ENCODE measurements at places on chromosomes 3 and 15.

- DNase-seq, result no peak
These were observed 152.6 kb upstream of the GBE1 start for GRCh38 chr3:81913886-81914663.

- peak; percentile 39 for DNase-seq
These were observed 14.7 kb downstream of the IDH2 start for GRCh38 chr15:90087454-90088154.

GRCh38 chr3:27290760-27291159 is 78.4 kb downstream of the NEK10 start:
- DNase-seq, result no peak

GRCh38 chr3:155370764-155371503 is 77.5 kb upstream of the STRIT1 start:
- DNase-seq, result no peak

GRCh38 chr3:111882194-111882593 is 23.1 kb downstream of the PHLDB2 start:
- DNase-seq, result no peak

DNA sequence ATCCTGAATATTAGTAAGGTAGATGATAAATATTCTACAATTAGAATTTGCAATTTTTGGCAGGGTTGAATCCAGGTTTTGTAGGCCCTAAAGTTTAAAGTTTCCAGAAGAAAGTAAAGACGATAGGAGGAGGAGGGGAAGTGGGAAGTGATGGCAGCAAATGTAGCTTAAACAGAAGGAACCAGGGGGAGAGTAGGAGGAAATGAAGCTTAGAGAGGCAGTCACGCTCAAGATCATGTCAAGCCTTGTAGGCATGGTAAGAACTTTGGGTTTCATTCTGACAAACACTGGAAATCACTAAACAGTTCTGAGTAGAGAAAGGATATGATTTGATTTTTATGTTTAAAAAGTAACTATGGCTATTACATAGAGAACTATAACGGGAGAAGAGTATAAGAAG is 63.9 kb downstream of the NR2E3 start:
- no peak for DNase-seq

DNA sequence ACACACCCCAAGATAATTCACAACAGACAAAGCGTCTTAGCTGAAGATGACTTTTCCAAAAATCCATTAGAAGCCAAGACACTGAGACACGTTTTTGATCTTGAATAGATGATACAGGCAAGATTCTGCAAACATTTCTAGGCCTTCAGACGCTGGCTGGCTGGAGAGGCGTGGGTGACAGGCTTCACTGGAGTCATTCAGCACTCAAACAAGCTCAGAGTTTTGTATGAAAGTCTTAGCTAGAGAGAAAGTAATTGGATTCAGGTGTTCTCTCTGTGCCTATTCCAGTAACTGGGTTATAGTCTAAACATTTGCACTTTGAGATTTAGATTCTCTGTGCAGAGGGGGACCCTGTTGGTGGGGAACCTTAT is 147.7 kb upstream of the BHLHE40 start:
- DNase-seq, result no peak

DNA sequence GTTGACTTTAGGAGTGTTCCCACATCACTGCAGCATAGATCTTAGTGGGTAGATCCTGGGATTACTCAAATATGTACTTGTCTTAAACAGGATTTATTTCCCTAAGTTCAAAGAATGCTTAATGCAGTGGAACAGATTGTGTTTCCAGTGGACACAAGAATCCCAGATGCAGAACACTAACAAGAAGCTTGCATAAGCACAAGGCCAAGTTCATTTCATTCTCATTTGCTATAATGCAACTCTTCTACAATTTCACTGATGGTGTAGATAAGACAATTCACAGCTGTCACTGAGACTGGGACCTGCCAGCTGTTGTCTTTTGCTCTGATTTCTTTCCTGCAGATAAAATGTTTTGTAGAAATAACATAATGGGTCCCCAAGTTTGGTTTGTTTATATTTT is 225.6 kb downstream of the NFKBIZ start:
- no peak for DNase-seq

DNA sequence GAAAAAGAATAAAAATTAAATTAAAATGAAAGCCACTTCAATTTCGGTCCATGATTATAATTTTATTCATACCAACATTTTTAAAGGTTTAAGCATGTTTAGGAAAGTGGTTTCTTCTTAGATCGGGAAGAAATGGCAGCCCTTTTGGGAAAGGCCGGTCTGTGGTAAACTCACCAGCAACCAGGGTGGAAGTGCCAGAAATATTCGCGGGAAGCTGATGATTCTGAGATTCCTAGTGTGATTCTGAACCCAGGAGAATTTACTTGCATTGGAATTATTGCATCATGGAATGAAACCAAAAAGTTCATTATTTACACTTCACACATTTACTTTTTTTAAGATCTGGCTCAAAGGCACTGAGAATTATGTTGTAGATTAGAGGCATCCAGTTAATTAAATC is 97.2 kb upstream of the CCNL1 start:
- no peak for DNase-seq

- DNase-seq, result no peak
These were observed 81.1 kb upstream of the MFGE8 start for GRCh38 chr15:88994286-88994685.

DNA sequence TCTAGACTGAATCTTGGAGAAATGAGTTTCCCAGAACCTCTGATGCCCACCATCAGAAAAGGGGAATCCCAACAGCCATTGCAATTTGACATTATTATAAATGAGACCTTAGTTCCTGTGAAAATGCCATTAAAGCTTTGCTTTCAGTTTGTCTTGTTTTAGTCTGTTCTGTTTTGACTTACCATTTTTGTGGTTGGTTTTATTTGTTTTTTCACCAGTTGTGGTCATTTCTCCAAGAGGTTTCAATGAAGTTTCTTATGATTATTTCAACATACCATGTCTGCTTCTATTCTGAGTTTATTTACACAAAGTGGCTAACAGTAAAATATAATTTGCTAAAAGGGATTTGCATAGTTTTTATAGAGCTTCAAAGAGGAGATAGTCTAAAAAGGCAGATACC is 175.0 kb upstream of the MCTP2 start:
- no peak for DNase-seq

GRCh38 chr3:158763421-158763820 is 31.2 kb upstream of the RARRES1 start:
- DNase-seq, result no peak

GRCh38 chr3:14452740-14453710 is 50.6 kb downstream of the SLC6A6 start:
- DNase-seq, result no peak

- DNase-seq, result peak; percentile 74
These were observed 4.6 kb upstream of the ALCAM start for GRCh38 chr3:105362021-105362665.

GRCh38 chr3:40617084-40617483 is 92.3 kb downstream of the ZNF621 start:
- no peak for DNase-seq

GRCh38 chr15:38411902-38412301 is 42.0 kb upstream of the FAM98B start:
- no peak for DNase-seq

DNA sequence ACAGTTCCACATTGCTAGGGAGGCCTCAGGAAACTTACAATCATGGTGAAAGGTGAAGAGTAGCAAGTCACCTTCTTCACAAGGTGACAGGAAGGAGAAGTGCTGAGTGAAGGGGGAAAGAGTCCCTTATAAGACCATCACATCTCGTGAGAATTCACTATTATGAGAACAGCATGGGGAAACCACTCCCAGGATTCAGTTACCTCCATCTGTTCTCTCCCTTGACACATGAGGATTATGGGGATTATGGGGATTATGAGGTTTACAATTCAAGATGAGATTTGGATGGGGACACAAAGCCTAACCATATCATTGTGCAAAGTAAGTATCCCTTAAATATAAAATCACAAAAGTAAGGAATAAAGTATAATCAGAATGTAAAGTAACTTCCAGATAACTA is 375.9 kb upstream of the NAALADL2 start:
- no peak for DNase-seq

GRCh38 chr3:156291272-156292123 is 171.1 kb downstream of the KCNAB1 start:
- peak; percentile 59 for DNase-seq

DNA sequence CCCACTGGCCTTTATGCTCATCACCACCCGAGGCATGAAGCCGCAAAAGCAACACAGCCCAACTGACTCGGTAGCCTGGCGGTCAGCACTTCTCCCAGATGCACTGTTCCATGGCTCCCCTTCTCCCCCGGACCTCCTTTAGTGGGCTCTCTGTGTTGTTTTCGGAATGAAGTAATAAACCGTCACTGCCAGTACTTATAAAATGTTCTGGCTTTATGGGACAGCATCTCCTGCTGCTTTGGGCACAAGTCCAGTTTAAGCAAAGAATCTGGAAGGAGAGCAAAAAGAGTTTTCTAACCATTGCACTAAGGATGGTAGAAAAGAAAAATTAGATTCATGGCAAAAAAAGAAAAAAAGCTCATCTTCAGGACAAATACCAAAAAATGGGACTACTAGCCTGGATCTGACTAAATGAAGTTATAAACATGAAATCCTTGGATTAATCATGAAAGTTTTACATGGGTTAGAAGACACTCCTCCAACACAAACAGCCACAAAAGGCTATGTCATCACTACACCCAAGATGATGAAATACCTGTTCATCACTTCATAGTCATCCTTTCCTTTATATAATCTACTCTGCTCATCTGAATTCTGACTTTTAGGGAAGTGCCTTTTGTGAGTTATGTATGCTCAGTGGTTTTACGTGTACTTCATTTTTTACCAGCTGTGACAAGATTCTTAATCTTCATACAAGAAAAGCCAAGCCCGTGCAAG is 89.5 kb upstream of the UBE2E2 start:
- DNase-seq, result peak; percentile 94

DNA sequence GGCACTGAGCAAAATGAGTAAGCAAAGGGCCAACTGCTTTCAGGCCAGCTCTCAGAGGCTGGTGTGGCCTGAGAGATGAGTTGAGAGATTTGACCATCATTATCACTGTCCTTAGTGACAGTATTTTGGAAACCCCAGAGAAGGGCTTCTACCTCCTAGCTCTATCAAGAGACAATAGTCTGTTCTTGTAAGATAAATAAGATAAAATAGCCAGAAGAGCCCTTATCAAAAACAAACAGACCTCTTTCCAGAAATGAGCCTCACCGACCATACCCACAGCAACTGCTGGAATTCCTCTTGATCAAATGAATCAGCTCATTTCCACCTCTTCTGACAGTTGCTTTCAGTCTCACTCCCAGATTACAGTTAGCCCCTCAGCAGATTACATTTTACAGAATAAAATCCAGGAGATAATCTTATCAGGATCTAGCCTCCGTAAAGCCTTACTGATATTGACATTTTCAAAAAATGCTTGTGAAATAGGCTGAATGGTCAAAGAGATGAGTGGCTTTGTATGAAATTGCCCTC is 4.5 kb downstream of the HDC start:
- DNase-seq, result no peak

DNA sequence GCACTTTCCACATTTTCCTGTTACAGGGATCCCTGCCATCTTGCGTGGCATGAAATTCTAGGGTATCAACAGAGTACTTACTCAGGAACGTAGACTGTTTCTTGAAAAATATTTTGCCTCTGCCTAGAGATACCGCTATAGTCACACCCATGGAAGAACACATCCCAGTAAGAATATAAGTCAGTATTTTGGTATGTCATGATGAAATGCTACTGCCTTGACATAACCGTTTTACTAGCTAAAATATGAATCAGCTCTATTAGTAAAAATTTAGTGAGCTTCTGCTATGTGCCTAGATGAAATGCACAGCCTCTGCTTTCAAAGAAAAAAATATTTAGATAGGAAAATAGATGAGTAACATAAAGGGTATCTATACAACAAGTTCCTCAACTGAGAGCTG is 276.4 kb downstream of the TBC1D5 start:
- no peak for DNase-seq

DNA sequence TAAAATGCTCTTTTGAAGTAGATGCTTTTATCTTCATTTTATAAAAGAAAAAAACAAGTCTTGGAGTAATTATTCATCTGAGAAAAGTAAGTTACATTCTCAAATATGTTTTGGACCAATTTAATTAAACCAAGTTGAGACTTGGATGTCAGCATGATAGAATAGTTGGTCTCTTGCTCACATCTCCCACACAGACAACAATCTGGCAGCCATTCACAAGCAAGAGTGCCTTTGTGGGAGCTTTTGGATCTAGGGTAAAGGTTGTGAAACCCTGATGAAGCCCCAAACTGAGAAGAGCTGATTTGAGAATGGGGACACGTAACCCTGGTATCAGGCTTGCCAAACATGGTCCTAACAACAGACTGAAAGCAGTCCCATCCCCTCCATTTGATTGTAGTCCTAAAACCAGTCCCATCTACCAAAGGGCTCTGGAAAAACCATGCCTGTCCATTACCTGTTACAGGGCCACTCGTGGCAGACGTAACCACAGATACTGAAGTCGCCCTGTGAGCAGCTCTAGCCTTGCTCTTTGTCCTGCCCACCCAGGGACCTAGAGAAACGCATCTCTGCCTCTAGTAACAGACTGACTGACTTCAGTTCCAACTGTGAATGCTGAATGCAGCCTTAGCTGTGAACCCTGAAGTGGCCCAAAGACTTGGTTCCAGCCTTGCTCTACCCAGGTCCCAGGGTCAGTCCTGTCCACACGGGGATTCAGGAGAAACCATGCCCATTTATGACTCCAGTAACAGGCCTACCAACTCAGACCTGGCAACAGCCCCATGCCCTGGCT is 145.5 kb upstream of the SYNPR start:
- no peak for DNase-seq

DNA sequence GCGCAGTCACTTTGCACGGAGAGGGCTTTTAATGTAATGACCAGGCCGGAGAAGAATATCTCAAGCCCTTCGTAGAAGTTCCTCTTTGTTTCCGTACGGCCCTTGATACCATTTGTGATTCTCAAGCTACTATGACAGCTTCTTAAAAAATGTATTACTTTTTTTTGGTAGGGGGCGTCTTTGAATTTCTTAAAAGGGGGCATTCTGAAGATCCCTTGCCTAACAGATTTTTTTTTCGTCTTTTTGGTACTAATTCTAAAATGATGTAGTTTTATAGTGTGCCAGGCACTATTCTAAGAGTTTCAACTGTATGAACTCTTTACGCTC is 614.0 kb downstream of the MCTP2 start:
- no peak for DNase-seq

DNA sequence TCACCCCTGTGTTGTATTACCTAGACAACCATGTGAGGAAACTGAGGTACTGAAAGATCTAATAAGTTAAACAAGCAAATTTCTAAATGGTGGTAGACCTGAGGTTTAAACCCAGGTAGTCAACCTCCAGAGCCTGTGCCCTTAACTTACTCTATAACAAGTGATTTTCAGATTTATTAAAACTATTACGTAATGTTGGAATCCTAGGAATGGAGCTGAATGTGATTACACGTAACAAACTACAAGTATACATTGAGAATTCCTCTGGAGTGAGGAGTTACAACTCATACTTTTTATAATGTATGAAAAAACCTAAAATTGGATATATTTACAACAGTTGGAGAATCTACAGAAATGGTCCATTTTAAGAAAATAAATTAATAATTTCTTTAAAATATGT is 18.0 kb downstream of the FAM98B start:
- DNase-seq, result no peak

DNA sequence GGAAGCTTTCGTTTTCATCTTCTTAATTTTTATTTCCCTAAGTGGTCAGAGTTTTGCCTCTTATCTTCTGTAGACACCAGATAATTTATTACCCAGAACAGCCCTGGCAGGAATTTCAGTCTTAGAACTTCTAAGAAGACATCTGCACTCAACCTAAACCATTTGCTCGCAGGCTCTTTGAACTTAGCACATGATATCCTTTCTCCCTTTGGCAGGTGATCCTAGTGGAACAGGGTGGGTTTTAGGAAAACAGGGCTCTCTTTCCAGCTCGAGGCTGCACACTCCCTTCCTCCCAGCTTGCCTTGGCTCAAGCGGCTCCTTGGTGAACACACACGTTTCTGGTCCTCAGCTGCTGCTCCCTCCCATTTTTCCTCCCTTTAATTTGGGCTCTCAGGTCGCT is 116.5 kb downstream of the THSD4 start:
- no peak for DNase-seq

Data from inflammatory macrophage treated with lipopolysaccharide for 4 hours (primary cell).